ENCODE measurements at places on chromosomes 11 and 22.

- DNase-seq = no peak
Measured at GRCh38 chr11:68997124-68997994, 15.7 kb downstream of the MRGPRF start.

DNA sequence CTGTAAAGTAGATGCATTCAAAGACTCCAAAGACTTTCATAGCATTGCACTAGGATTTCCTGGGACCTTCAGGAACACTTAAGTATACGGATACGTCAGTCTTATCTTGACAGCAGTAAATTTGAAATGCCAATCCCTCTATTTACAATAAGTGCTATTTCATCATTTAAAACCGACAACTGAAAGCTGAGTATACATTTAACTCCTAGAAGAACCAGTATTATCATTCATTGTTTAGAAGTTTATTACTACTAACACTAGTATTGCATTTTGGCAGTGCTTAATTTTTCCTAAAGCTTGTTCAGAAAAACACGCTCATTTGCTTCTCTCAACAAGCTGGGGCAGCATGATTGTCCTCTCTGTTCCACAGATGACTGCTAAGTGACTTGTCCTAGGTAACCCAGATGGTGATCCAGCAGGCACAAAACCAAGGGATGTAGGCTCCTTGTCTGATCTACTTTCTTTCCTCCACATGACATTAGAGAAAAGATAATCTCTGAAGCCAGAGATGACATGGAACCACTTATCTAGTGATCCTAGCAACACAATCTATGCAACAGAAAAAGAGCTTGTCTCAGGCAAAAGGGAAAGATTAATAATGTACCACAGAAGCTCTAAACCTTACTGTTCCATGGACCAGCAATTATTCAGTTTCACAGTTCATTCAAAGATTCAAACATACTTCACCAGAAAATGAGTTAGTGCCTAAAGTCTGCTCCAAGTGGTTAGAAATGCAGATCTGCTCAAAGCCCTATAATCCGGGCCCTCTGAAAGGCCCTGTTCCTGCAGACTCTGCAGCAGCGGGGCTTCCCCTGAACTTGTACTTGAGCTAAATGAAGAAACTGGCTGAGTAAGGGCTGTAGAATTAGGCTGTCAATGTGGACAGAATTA is 5.2 kb downstream of the MAML2 start:
- no peak for DNase-seq

- no peak for DNase-seq
Measured at GRCh38 chr22:31637447-31637890, 24.5 kb downstream of the PISD start.

DNA sequence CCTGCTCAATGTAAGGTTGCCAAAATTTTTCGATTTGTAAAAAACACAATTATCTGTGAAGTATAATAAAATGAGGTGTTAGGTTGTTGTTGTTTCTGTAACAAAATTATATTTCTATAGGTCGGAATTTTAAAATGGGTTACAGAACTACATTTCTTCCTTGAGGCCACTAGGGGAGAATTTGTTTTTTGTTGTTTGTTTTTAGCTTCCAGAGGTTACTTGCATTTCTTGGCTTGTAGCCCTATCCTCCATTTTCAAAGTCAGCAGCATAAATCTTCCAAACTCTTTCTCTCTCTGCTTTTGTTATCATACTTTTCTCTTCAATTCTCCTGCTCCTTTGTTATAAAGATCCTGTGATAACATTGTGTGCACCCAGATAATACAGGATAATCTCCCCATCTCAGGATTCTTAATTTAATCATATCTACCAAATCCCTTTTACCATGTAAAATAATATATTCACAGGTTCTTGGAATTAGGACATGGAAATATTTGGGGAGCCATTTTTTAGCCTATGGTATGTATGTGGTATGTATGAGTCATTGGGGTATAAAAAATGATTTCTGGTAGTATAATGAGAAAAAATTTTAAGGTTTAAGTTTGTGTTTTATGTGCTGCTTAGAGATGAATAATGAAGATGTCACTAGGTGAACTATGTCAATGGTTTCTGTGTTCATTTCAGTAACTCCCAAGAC is 9.4 kb upstream of the PATL1 start:
- DNase-seq = no peak

- DNase-seq = no peak
Measured at GRCh38 chr22:29195118-29195963, 10.4 kb upstream of the EMID1 start.

- DNase-seq = no peak
Measured at GRCh38 chr11:80096736-80097135, 655.9 kb upstream of the TENM4 start.

DNA sequence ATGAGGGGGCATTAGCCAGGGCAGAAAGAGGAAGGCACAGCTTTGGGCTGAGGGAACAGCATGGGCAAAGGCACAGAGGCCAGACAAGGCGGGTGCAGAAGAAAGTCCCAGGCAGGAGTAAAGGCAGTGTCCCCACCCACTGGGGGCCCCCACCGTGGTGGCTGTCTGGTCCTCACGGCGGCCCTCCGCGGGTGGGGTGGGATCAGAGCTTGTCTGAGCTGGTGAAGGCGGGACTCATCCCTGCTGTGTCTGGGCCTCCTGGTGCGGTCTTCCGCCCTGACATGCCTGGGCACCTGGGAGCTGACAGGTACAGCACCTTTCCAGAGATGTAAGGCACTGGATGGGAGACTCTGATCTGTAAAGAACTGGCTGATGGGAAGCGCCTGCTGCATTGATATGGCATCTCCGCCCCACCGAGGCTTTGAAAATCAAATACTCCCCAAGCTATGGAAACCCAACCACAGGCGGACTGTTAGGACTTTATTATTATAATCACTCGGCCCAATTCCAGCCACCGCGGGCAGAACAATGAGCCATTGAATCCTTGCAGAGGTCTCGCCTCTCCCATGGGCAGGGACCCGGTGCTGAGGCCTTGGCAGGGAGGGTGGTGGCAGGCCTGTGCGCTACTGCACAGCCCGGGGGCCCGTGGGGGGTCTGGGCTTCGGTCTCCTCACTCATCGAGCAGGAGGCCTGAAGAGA is 14.2 kb upstream of the GNB1L start:
- peak; percentile 49 for DNase-seq

- no peak for DNase-seq
Measured at GRCh38 chr22:31821572-31821971, 67.8 kb downstream of the DEPDC5 start.
